GM23338 (cell line): ENCODE measurements at places on chromosomes 1 and 21.
A peak's percentile ranks its signal among the peaks of the same experiment; 100 is the strongest.

DNA sequence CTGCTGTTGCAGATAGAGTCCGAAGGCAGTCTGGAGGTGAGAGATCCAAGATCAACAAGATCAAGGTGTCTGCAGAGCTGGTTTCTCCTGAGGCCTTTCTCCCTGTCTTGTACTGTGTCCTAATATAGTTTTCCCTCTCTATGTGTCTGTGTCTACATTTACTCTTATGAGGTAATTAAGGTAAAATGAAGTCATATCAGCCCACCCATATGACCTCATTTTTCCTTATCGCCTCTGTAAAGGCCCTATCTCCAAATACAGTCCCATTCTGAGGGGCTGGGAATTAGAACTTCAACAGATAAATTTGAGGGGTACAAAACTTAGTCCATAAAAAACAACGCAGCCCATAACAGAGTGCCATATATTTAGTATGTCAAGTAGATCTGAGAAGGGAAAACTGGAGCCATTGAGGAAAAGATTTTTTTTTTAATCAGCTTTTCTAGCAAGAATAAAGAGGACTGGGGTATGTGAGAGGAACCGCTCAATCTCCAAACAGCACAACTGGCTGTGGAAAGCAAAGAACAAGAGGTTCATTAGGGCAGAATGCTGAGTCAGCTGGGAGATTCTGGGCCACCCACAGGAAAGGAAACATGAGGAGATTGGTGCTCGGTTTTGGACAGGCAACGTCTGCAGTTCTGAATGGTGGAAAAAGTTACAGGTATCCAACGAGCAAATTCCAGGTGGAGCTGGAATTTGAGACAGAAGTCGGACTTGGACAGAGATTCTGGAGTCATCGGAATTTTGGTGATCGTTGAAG lies 65.7 kb downstream of the MAP3K21 start:
- DNase-seq: peak; percentile 22

- DNase-seq: no peak
These were observed 143.6 kb downstream of the LRRC7 start for GRCh38 chr1:69711190-69711930.

GRCh38 chr1:203124011-203124410 lies 3.5 kb upstream of the ADORA1 start:
- no peak for DNase-seq

GRCh38 chr1:237673631-237674030 lies 217.1 kb downstream of the ZP4 start:
- no peak for DNase-seq

DNA sequence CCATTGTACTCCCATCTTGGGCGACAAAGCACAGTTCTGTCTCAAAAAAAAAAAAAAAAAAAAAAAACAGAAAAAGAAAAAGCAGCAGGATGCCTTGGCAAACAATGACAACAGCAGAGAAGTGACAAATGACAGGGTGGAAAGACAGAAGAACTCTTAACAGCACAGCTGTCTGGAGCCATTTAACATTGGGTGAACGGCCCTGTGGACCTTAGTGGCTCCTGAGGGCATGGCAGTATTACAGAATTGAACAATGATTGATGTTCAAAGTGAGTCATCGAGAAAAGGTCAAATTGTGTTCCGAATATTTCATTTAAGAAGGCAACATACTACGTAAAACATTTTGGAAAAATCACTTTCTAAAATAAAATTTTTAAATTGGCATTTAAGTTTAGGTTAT lies 30.0 kb downstream of the DNASE2B start:
- DNase-seq: no peak

GRCh38 chr1:21876267-21876666 lies 60.8 kb downstream of the HSPG2 start:
- DNase-seq: no peak

- no peak for DNase-seq
These were observed 74.6 kb downstream of the PGBD5 start for GRCh38 chr1:230351514-230351913.
